Mesenchymal stem cell (in vitro differentiated cells and primary cell): ENCODE measurements at places on chromosomes 1 and 21.

DNA sequence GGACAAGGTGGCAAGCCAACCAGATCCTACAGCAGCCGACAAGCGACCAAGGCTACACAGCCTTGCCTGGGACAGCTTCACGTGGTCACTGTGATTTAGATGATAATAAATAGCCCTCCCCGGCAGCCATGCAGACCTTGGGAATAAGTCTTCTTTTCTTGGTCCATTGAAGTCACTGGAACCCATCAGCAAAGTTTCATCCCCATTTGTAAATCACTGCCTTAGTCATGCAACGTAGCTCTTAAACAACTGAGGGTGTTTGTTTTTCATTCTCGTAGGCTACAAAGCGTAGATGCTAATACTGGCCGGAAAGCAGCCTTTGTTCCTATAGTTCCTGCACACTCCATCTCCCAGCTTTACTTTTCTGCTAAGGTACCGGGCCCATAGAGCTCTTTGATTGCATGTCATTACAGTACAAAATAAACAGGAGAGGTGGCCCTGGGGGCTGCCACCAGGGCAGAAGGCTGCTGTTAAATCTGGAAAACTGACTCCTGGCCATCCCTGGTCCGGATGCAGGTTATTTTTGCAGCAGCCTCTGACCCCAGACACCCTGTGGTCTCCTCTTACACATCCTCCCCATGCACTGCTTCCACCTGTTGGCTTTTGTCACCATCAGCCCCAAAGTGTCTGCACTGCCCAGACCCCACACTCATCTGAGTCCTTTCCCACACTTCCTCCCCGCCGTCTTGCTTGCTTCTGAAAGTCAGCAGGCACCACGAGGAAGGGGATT, 105.5 kb downstream of the TOMM20 start:
- peak; percentile 51 for DNase-seq

GRCh38 chr1:210758761-210759160, 375.2 kb downstream of the KCNH1 start:
- DNase-seq: no peak

GRCh38 chr1:3029481-3029961, 8.3 kb downstream of the ACTRT2 start:
- no peak for DNase-seq

GRCh38 chr1:5938101-5938646, 54.1 kb downstream of the NPHP4 start:
- DNase-seq: peak; percentile 24

DNA sequence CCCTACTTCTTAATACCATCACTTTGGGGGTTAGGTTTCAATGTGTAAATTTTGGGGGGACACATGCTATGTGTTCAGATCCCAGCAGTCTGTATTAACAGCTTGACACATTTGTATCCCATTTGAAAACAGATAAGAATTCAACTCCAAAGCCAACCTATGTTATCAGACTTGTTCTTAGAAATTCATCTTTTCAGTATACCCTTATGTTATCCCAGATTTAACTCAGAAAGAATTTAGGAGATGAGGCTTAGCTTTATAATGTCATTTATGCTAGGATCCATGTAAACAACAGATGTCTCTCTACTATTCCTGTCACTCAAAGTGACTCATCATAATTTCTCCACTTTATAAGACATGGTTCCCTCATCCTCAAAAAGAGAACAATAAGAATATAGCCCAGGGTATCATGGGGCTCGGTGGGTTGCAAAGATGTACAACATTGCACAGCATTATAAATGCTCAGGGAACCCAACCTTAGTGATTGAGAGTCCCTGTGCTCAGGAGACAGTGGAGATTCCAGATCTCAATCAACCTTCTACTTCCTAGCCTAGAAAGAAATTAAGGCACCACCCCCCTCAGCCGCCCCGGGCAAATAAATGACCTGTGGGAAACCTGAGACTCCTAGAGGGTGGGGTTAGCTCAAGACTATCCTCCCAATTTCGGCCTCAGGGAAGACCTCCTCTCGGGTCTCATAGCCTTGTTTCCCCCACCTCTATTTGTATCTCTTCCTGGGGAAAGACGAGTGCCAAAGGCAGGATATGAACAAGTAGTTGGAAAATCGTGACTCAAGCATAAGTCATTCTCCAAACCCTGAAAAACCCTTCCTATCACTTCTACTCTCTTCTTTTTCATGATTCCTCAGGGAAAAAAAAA, 265.1 kb upstream of the CAMK1G start:
- DNase-seq: no peak

- DNase-seq: no peak
Observed at GRCh38 chr1:169514566-169515270, 29.0 kb upstream of the SLC19A2 start.

DNA sequence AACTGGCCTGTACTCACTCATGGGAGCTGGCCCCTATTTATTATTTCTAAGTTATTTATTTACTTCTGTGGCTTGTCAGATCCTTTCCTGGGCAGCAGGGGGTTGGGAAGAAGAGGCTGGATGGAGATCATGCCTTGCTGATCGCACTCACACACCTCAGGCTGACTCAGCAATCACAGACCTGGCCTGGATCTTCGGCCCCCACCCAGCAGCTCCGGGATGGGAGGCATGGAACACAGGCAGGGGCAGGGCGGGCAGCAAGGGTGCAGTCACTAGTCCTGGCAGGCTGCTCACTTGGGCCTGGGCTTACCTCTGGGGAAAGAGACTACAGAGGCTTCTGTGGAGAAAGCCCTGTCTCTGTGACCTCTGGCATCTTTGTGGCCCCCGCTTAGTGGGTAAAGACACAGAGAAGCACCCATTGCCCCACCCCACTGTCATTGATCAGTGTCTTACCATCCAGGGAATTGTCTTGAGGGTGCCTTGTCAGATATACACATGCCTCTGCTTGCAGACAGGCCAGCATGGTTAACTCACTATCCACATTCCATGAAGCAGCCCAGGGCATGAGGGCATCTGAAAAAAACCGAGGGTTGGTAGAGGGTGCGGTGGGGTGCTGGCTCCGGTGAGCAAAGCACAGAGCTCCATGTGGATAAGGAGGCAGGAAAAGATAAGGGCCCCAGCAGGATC, 3.7 kb downstream of the ARTN start:
- DNase-seq: no peak
